NT2/D1 (cell line): ENCODE measurements at places on chromosomes 7 and 10.

DNA sequence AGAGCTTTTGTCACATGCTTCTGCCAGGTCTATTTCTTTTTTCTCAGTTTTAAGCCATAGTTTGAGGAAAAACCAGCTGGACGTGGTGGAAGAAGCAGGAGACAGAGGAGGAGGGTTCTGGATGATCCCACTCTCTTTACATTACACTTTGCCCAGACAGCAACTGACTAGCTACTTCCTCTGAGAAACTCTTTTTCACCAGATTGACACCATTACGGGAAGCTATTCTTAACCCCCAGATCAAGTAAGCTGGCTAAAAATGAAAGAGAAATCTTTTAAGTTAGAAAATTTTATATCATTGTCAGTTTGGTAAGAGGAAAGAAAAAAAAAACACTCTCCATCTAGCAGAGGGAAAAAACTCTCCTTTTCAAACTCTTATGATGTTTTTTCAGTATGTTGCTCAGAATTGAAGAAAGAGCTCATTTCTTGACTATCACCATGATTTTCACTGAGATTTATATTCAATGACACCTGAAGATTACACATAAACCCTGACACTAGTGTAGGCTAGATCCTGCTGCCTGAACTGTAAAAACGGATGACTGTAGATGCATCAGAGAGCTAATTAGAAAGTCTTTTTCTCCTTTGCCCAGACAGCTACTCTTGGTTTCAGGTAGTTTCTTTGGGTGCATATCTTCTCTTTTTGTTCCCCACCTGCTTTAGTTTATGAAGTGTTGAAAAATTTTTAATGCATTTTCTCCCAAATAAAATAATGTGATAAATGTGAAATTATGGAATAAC lies 203.1 kb downstream of the TFEC start:
- DNase-seq: no peak

GRCh38 chr10:117373823-117374505 lies 1.3 kb downstream of the PDZD8 start:
- DNase-seq: no peak

DNA sequence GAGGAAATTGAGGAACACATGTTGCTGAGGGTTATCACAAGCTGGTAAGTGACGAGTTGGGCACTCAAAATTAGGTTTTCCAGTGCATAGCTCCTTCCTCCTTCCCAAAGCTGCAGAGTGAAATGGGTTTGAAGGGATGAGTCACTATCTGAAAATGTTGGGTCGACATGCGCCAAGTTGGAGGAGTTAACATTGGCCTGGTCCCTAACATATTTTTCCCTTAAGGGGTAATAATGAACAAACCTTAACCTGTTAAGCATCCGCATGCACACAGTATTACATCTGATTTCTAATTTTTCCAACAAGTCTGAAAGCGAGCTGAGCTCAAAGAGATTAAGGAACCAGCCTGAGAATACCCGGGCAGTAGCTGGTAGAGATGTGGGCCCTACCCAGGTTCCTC lies 20.7 kb upstream of the TECTB start:
- DNase-seq: no peak

DNA sequence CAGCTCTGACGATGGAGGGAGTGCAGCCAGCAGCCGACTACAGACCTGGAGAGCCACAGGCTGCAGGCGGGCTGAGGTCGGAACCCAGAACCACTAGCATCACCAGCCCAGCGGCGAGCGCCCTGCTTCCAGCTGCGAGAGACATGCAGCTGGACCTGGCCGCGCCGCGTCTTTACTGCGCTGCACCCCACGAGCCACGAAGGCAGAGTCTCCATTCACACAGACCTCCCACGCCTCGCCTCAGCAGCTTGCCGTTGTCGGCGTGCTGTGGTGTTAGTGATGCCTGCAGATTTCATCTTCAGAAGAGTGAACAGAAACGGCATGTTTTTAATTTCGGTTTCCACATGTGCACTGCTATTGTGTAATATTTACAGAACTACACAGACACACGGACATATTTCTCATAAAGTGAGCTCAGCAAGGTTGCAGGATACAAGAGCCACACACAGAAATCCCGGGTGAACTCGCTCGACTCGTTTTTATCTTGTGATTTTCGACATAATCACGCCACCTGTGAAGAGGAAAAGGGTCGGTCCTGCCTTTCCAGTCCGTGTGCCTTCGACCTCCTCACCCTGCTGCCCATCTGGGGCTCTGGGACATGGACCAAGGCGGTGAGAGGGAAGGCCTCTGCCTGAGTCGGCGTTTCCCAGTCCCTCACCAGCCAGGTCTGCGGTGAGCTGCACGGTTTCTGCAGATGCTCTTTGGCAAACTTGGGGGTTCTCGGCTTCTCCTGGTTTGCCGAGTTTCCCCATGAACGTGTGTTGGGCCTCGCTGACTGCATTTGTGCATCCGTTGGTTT lies 252.2 kb downstream of the ELFN1 start:
- no peak for DNase-seq

DNA sequence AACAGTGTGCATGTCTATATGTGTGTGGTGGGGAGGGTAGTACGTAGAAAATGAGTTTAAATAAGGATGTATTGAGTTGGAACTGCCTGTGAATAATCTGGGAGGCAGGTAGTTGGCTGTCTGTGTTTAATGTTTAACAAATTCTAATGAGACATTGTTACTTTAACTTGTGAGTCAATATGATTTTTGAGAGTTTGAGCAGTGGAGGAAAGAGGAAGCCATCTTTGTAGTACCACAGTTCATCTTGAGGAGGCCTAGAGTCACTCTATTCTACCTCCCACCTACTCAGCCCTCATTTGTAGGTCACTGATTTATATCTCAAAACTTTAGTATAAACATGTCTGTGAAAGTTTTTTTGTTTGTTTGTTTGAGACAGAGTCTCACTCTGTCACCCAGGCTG lies 129.9 kb upstream of the ITGB1 start:
- DNase-seq: no peak

DNA sequence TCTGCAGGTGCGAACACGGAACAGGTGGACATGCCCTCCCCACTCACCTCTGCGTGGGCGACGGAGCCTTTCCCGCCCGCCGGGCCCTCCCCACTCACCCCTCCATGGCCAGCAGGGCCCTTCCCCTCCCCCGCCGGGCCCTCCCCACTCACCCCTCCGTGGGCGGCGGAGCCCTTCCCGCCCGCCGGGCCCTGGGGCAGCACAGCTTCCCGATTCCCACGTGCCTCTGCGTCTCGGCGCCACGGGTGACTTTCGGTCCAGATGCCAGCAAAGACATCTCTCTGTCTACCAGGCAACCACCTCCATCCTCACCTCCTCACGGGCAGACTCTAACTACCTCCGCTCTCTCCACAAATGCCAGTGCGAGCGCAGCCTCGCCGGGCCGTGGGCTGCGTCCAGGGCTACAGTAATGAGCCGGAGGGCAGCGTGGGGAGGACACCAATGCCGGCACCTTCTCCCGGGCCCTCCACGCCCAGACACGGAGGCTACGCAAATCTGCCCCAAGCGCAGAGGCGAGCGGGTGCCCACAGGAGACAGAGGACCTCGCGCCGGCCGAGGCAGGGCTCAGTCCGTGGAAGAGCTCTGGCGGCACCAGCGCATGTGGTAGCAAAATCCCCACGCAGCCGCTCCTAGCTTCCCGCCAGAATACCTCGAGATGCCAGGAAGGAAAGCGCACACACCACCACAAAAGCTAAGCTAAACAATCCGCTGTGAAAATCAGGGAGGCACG lies 21.8 kb downstream of the GPER1 start:
- DNase-seq: no peak
